ENCODE measurements at places on chromosomes 3 and 15.

DNA sequence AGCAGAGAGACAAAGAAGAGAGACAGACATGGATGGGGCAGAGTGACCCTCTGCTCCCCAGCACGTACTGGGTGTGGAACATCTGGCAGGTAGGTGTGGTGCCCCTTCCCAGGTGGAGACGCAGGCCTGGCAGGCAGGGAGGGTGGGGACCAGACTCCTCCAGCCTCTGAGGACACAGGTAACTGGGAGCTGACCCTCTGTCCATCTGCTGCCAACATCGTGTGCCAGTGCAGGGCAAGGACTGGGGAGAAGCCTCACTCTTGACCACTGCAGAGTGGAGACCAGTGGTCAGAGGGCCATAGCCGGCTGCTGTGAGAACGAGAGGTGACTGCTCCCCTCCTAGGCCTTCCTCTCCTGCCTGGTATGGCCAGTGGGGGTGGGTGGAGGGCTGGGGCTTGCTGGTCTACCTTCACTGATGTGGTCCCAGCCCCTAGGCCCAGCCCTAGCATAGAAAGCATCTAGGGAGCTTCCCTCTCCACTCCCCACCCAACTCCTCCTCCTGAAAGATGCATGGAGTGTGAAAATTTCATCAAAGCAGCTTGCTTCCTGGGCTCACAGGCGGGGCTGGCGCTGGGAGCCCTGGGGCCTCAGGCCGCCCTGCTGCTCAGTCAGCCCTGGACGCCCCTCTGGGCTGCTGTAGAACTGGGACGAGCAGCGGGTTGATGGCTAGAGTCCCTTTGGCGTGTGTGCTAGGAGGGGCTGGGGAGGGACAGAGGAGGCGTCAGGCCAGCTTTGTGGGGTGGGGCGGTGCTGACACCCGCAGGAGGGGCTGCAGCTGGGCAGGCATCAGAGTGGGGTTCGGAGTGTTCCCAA, 90.3 kb downstream of the PLXNA1 start:
- no peak for DNase-seq

DNA sequence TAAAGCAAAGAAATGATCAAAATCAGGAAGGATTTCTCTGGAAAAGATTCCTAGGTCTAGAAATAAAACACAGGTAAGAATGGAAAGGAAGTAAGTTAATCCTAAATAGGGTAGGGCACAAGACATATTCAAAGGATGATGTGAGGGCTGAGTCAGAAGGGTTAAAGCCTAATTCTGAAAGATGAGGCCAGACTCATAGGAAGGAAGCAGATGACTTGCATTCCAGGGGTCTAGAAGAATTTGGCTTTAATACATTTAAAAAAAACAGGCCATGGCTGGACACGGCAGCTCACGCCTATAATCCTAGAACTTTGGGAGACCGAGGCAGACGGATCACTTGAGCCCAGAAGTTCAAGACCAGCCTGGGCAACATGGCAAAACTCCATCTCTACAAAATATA, 3.2 kb downstream of the SSR3 start:
- no peak for DNase-seq

GRCh38 chr15:78933823-78934654, 10.8 kb downstream of the CTSH start:
- no peak for DNase-seq

DNA sequence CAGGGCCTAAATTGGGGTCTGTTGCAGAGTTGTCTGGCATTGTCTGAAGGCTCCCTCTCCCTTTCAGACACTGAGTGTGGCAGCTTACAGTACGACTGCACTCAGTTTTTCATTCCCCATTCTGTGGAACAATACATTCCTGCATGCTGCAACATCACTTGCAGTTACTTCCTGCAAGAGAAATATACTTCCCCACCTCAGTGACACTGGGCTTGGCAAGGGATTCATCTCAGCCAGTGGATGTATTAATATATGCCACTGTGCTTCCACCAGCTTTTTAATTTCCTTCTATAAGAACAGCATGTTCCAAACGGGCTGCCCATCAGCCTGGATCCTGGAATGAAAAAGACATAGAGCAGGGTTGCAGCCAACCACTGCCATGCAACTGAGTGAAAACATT, 23.1 kb downstream of the B3GALNT1 start:
- DNase-seq: peak; percentile 53

- DNase-seq: no peak
These were observed 117.4 kb upstream of the MBNL1 start for GRCh38 chr3:152151216-152151876.

All from G401 (cell line).